ENCODE measurements at places on chromosomes 7 and 10.

- DNase-seq: no peak
Measured at GRCh38 chr7:19213746-19214145, 68.5 kb upstream of the FERD3L start.

- no peak for DNase-seq
Measured at GRCh38 chr7:135914346-135914745, 62.8 kb downstream of the MTPN start.

GRCh38 chr7:143229054-143229790 is 7.4 kb downstream of the TAS2R40 start:
- DNase-seq: no peak

DNA sequence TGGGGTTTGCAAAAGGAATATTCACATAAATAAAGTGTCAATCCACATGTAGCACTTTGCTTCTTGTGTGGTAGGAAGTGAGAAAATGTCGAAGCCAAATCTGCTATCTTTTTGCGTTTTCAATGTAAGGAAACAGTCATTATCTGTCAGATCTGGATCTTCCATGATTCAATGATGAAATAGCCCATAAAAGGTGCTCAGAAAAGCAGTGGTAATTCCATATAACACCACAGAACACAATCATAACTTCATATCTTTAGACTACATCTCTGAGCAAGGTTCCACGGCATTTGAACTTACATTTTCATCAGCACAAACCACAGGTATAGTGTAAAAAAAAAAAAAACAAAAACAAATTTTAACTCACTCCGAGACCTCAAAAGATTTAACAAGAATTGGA is 39.9 kb upstream of the EGR2 start:
- DNase-seq: no peak

GRCh38 chr10:116237260-116237659 is 35.7 kb downstream of the GFRA1 start:
- DNase-seq: no peak

DNA sequence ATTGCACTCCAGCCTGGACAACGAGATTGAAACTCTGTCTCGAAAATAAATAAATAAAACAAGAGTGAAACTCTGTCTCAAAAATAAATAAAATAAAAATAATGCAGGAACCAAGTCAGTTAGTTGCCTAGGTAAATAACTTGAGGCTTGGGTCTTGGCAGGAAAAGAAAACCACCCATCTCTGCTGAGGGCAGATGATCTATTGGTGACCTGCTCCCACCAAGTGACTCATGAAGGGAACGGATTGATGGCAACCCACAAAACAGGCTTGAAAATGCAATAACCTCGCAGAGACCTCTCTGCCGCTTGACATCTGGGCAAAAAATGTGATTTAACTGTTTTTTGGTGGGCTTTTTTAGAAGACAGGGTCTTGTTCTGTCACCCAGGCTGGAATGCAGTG is 86.6 kb downstream of the CALN1 start:
- no peak for DNase-seq

DNA sequence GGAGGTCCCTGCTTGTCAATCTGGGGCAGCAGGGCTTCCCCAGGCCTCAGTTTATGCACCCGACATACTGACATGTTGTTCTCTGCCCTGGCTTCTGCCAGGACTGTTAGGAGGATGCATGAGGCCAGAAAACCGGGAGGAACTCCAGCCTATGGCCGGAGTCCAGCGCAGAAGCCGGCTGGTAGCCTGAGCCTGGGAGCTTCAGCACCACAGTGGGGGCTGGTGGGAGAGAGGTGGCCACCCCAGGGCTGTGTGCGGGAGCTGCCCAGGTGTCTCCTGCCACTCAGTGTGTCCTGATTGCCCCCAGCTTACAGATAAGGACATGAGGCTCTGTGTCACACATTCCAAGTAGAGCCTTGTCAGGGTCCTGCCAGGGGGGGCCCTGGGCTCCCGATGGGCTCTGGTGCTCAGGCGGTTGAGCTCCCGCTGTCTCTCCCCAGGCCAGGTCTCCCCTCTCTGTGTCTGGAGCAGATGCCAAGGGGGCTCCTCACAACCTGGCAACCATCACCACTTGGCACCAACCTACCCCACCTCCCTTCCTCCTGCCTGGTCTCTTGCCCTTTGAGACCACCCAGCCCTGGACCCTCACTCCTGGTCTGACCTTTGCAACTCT is 32.3 kb downstream of the PPIF start:
- no peak for DNase-seq

DNA sequence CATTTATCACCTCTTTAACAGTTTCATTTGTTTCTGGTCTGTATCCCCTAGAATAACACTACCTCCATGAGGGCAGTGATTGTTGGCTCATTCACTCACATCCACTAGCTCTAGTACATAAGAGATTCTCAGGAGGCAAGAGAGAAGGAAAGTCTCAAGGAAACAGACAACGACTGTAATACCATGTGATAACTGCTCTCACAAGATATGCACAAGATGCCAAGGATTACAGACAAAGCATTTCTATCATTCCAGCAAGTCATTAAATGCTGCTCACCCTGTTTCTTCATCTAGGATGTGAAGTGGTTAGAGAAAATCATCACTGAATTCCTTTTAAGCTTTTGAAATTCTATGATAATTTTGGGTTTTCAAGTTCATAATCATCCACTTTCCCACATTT is 115.3 kb downstream of the HIBADH start:
- DNase-seq: no peak

DNA sequence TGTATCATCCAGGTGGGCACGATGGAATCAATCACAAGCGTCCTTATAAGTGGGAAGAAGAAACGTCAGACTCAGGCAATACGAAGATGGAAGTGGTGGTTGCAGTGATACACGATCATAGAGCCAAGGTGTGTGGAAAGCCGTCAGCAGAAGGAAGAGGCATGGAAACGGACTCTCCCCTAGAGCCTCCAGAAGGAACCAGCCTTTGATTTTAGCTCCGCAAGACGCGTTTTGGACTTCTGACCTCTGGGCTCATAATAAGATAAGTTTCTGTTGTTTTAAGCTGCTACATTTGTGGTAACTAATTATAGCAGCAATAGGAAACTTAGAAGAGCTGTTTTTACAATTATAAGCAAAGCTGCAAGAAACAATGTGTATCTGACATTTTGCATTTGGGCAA is 14.8 kb downstream of the FANK1 start:
- DNase-seq: no peak

DNA sequence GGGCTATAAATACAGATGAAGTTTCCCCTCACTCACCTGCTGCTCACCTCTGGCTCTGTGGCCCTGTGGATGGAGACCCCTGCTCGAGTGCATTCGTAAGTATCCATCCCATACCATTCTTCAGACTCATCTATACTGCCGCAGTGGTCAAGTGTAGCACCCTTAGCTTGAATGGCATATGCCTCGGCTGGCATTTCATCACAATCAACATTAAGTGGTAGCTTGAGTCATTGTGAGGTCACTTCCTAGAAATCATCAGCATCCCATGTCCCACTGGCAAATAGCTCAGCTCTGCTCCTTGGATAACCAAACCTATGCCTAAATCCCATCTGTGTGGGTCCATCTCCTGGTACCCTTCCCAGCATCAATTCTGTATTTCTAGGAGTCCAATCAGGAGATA is 38.2 kb downstream of the MDH2 start:
- DNase-seq: peak; percentile 40

DNA sequence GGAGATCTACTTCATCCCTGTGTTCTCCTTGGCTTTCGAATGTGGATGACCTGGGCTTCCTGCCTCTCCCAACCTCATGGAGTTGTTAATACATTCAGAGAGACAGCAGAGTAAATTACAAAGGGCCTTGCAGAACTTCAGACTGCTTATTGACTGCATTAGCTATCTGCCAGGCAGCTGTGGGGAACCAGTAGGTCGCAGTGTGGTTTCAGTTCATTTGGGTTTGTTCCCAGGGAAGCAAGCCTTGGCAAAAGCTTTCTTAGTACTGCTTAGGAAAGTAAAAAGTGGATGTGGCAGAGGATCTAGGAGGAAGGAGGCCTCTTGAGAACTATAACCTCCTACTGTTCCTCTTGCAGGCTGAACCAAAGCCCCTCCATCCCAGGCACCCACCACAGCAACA is 9.2 kb downstream of the NPFFR1 start:
- no peak for DNase-seq

DNA sequence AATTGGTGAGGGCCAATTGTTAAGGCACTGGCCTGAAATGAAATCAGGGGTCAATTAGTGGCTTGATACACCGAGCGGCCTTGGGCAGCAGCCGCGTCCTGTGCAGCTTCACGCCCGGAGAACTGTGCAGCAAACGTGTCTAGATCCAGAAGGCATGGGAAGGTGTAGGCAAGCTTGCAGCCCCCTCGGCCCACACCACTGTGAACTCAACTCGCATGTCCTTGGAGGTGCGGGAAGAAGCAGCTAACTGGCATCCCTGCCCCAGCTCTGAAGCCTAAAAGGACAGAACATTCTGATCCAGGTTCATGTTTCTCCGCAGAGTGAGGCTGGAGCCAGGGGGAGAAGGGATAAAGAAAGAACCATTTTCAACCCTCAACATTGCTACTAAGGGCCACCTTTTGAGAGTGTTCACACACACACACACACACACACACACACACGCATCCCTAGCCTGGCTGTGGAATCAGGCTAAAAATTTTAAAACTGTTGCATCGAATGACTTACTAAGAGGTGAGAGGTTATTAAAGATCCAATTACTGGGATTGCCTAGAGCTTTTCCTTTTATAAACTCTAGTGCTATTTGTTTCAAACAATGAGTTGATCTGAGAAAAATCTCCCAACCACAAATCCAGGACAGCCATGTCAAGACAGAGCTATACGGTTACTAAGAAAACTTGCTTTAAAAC is 104.0 kb downstream of the PARP12 start:
- DNase-seq: no peak

DNA sequence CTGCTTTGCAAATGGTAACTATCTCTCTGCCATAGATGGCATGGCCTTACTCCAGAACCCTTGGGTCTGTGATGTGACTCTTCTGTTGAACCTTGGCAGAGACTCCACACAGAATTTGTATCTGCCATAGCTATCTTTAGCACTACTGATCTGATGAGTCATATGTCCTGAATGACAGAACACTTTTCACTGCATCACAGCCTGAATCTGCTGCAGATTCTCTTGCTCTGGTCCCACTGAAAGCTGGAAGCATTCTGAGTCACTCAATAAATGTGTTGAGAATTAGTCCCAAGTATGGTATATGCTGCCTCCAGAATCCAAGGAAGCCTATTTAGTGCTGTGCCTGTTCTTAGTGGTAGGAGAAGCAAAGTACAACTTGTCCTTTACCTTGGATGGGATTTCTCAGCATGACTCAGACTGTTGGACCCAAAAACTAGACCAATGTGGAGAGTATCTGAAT is 39.5 kb upstream of the ANKRD1 start:
- peak; percentile 68 for DNase-seq

GRCh38 chr7:71372991-71373390 is 241.0 kb downstream of the GALNT17 start:
- DNase-seq: no peak

DNA sequence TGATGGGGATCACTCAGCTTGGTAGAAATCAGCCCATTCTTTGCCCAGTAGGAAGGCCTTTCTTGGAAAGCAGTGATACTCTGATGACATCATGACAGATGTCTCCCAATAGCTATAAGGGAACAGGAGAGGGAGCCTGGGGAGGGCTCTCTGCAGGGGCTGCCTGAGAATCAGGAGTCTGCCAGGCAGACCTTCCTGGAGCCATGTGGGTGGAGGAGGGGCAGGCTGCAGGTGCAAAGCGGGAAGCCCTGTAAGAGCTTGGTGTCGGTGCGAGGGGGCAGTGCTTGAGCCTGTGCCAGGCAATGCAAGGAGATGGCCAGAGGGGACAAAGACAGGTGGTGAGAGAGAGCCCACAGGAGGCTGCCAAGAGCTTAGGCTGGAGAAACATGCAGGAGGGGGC is 5.0 kb upstream of the TNS3 start:
- DNase-seq: no peak

GRCh38 chr10:43024942-43025700 is 51.7 kb upstream of the RET start:
- DNase-seq: no peak

DNA sequence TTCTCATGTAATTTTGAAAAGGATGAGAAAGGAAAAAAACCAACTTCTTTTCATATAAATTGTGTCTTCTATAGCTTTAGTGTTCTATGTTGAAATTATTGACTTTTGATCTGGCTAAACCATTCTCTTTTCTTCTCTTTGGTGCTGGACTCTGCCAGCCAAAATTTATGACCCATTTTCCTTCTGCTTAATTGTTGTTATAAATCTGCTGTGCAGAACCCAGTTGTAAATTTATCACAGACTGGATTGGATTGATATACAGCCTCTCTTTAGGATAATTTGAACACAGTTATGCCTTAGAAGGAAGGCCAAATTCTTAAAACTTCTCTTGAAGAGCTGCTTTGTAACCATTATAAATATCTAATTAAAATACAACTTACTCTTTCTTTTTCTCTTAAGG is 93.8 kb downstream of the PARP12 start:
- no peak for DNase-seq

DNA sequence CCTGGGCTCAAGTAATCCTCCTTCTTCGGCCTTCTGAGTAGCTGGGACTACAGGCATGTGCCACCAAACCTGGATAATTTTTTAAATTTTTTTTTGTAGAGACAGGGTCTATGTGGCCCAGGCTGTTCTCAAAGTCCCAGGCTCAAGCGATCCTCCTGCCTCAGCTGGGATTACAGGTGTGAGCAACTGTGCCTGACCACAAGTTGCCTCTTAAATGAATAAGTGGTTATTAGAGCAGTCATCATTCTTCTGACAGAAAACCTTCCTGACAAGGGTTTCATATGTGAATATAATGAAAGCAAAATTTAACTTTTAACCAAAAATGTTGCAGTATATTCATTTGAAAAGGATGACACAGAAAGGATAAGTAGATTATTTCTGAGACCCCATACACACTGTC is 532.5 kb downstream of the GRM8 start:
- DNase-seq: no peak

- DNase-seq: no peak
Measured at GRCh38 chr10:30594077-30594476, 35.5 kb downstream of the LYZL2 start.

DNA sequence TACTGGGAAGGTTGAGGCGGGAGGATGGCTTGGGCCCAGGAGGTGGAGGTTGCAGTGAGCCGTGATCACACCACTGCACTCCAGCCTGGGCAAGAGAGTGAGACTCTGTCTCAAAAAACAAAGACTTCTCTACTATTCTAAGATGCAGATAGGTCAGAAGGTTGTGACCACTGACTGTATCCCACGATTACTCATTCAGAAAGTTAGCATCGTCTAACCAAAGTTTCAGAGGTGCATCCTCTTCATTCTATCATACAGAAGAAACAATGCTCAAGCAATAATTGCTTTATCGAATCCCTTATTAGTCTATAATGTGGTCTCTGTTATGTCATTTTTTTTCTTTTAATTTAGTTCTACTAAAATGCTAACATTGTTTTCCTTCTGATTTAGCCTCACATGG is 348.7 kb upstream of the LRGUK start:
- no peak for DNase-seq

- DNase-seq: no peak
Measured at GRCh38 chr7:55019191-55019690, 424 bp downstream of the EGFR start.

- no peak for DNase-seq
Measured at GRCh38 chr7:30144657-30145306, 10.0 kb downstream of the MTURN start.

GRCh38 chr10:51188866-51189265 is 114.6 kb downstream of the PRKG1 start:
- DNase-seq: no peak

All from HS-27A (cell line).